ENCODE measurements at places on chromosomes 6 and 20. TPM values are rescaled to one million over a fixed set of nuclear protein-coding genes. Genes with fewer than 3 reads are reported as not detected.

- DNase-seq: no peak
Measured at GRCh38 chr6:29531668-29532067, 27.9 kb downstream of the UBD start.

GRCh38 chr6:40128127-40128526 lies 193.9 kb upstream of the MOCS1 start:
- no peak for DNase-seq

- DNase-seq: no peak
Measured at GRCh38 chr6:23394681-23395080, 731.3 kb upstream of the NRSN1 start.

GRCh38 chr6:115404446-115404845 lies 656.2 kb downstream of the FRK start:
- no peak for DNase-seq

PPP1R14C gene
- 105 TPM for total RNA-seq

DNA sequence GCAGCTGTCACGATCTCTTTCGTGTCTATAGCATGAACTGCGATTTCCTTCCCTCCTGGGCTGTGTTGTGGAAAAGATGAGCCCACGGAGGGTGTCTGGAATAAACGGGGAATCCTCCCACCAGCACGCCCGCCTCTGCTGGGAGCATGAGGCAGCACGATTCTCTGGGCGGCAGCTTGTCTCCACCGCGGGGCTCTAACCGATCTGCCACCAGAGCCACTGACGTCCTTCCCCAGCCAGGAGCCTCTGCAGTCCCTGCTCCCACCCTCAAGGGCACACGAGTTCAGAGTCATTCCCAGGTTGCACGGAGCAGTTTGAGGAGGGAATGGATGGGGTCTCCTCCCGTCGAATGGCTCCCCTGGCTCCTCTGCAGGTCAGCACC lies 197.6 kb downstream of the DLL1 start:
- peak; percentile 2 for DNase-seq

DNA sequence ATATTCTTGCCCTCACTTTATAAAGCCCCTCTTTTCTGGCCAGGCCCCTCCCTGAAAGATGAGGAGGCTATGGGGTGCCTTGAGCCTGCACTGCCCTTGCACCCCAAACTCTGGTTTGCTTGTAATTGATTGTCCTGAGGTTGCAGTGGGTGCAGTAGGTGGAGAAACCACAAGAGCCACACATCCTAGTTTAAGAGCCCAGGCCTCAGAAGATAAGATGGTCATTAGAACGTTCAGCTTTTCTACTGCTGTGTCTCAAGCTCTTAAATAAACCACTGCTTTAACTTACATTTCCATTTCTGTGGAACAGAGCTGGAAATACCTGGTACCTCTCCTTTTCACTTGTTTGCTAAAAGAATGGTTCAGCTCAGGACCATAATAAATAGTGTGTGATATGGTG lies 9.0 kb downstream of the MRAP2 start:
- no peak for DNase-seq

DNA sequence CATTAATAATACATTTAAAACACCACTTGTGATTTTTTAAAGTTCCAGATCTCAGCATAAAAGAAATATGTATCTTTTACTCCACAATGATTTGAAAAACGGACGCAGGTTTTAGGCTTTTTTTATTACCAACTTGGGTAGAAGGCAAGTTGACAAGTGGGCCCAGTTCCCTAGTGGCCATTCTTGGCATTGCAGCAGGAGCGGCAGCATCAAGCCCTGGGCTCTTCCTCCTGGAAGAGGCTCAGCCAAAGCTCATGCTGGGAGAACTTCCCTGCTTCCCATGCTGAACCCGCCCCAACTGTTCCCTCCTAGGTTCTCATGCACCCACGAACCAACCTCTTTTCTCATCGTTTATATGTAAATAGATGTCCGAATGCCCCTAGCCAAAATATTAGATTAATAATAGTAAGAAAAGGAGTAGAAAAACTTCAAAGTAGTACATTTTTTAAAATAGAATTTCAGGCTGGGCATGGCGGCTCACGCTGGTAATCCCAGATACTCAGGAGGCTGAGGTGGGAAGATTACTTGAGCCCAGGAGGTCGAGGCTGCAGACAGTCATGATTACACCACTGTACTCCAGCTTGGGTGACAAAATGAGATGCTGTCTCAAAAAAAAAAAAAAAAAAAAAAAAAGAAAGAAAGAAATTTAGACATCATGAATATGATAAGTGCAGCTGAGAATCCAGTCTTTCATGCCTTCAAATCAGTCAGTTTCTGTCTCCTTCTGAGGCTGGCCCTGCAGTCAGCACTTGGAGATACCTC lies 18.2 kb upstream of the MYB start:
- peak; percentile 21 for DNase-seq

DNA sequence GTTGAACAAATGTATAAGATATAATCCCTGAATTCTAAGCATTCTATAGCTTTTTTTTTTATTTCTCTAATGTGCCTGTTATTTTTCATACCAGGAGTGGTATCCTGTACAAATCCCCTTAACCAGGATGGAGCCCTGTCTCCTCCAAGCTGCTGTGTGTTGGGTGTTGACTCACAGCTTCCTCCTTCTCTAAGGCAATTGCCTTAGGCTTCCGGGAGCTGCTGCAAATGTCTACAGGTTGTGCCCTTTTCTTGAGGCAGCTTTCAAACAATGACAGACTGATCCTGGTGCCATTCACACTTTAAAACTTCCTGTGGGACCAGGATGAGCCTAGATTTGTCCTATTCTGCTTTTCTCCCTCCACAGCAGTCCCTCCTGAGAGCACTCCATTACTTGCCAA lies 173.2 kb downstream of the BTBD3 start:
- no peak for DNase-seq

GTSF1L gene
- not detected for total RNA-seq

VIP gene
- total RNA-seq: 0.29 TPM

- no peak for DNase-seq
Measured at GRCh38 chr6:88650029-88650619, 313.3 kb downstream of the RNGTT start.

GRCh38 chr6:23537828-23538227 lies 588.2 kb upstream of the NRSN1 start:
- DNase-seq: no peak

DNA sequence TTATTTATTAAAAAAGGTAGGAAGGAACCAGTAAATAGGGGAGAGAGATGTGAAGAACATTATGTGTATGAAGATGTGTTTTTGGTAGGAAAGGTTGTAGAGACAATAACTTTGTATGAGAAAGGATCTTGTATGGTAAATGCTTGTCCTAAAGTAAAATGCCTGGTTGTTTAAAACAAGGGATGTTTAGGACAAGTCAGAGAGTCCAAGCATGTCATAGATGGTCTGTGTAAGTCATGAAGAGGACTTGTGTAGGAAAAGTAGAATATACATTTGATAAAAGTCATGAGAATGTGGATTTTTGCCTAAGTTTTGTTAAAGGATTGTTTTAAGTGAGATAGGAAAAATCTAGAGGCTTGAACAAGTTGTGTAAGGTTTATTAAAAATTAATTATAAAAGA lies 325.1 kb downstream of the CDH26 start:
- DNase-seq: no peak

FOXS1 gene
- total RNA-seq: 4.3 TPM

DNA sequence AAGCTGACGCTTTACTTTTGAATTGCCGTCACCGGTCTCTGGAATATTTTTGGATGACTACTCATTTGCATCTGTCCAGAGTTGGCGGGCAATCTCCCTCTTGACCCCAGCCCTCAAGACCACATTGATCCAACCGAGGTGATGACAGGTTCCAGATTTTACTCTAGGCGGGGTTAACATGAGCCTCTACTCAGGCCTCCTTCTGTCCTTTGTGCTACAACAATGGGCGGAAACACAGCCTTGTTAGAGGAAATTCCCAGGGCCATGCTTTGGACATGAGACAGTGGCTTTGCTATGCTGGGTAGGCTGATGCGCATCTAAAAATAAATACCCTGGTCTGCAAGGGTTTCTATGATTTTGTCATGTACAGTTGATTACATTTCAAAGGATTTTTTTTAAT lies 27.0 kb upstream of the ADGRF5 start:
- DNase-seq: peak; percentile 37

GRCh38 chr6:134446218-134446848 lies 128.4 kb upstream of the SGK1 start:
- no peak for DNase-seq

NEU1 gene
- total RNA-seq: 18.5 TPM

RNGTT gene
- 8.3 TPM for total RNA-seq

DNA sequence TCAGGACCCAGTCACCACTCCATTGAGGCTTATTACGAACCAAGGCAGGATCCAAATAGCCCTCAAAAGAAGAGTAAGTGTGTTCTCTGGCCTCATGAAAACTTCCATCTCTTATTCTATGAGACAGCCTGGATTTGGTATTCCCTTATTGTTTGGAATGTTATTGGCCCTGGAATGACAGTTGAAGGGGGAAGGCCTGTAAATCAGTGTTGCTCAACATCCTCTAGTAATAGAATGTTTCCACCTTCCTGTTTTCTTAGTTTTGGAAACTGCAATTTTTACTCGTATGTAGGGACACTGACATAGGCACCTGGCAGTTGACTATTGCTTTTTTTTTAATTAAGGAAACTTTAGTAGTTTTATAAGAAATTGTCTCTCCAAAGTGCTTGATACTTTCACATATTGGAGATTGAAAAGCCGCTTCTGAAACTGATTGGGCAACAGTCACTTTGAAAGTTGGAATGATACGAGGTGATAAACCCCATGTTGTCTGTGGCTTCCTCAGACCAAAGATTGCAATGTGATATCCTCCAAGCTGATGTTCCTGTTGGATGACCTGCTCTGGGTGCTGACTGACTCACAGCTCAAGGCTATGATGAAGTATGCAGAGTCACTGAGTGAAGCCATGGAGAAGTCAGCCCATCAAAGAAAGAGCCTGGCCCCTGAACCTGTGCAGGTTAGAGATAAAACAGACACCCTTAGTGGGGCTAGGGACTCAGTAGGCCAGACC lies 43.1 kb downstream of the BLTP3A start:
- DNase-seq: no peak

- DNase-seq: no peak
Measured at GRCh38 chr6:47105469-47106178, 63.5 kb upstream of the ADGRF1 start.

UBD gene
- not detected for total RNA-seq

VNN1 gene
- total RNA-seq: 0.72 TPM

DNA sequence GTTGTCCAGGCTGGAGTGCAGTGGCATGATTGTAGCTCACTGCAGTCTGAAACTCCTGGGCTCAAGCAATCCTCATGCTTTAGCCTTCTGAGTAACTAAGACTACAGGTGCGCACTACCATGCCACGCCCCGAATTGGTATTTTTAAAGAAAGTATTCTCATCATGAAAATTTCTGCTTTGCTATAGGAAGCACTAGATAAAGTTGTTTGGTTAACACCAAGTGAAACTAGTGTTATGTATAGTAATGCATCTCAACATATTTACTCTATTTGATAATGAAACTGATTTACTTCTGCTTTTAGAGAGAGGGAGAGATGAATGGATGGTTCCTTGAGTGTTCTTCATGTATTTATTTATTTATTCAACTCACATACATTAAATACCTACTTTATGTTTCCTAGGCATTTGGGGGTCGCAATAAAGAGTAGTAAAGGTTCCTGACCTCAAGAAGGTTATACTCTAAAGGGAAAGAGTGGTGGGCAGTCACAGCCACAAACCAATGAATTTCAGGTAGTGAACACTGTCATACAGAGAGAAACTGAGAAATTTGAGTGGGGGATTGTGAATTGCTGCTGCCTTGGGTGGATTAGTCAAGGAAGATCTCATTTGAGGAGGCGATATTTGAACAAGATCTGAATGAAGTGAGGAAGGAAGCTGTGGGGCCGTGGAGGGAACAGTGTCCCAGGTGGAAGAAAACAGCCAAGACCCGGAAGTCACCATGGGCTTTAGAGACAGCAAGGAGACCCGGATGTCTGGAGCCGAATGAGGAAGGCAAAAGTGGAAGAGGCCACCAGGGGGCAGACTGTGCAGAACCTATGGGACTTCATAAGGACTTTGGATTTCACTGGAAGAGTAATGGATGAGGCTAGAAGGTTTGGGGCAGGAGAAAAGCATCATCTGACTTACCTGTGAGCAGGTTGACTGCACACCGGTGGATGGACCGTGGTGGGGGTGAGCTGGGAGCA lies 185.6 kb downstream of the TSHZ2 start:
- peak; percentile 71 for DNase-seq

TSHZ2 gene
- total RNA-seq: 5.9 TPM

MYT1 gene
- total RNA-seq: 0.31 TPM

MTCH1 gene
- 217 TPM for total RNA-seq

DNA sequence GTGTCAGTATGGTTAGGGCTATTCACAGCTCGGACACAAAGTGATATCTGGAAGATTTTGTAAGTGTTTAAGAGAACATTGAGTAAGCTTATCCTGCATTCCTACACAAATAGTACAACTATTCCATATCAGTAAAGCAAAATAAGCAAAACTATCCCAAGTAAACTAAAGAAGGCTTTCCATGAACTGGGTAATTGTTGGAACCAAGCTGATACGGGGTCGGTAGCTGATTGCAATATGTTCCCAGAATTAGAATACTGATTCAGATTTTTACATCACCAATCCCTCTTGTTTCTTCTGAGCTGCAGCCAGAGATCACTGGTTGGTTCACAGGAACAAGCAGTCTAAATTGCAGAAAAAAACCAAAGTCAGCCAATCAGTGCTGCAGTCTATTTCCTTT lies 54.1 kb downstream of the CDS2 start:
- DNase-seq: no peak

All from right cardiac atrium (tissue), 5 donors.